Effector memory CD4-positive, alpha-beta T cell (primary cell): ENCODE measurements at places on chromosomes 7 and 10.

GRCh38 chr10:113241599-113242360, 291.7 kb downstream of the TCF7L2 start:
- no peak for DNase-seq

GRCh38 chr7:76310102-76310957, 7.9 kb downstream of the HSPB1 start:
- DNase-seq: no peak

GRCh38 chr7:28354601-28355402, 57.5 kb upstream of the CREB5 start:
- DNase-seq: no peak

GRCh38 chr7:80681272-80681885, 42.9 kb downstream of the CD36 start:
- DNase-seq: no peak
